NCI-H446 (cell line): ENCODE measurements at places on chromosomes 4 and X.

DNA sequence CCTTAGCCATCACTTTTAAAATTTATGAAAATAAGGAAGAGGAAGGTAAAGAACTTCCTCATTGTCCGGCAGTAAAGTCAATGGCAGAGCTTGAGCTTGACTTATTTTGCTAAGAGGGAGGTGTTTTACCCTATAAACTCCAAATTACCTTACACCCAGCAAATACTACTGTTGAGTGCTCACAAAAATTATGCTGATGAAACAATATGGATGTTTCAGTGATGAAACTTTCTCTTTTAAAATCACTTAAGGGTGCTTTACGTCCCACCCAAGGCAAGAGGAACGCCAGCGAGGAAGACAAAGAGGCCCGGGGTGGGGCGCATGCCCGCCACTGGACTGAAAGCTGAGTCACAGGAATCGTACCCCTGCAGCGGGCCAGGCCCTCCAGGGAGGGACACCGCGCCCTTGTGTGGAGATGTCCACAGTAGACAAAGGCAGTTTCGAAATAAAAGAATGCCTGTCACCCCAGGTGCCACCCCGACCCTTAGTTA lies 560 bp upstream of the TMSB4X start:
- DNase-seq: no peak

GRCh38 chrX:103817502-103817901 lies 14.6 kb downstream of the RAB9B start:
- DNase-seq: peak; percentile 7

GRCh38 chrX:136626237-136626636 lies 21.7 kb upstream of the CD40LG start:
- no peak for DNase-seq

DNA sequence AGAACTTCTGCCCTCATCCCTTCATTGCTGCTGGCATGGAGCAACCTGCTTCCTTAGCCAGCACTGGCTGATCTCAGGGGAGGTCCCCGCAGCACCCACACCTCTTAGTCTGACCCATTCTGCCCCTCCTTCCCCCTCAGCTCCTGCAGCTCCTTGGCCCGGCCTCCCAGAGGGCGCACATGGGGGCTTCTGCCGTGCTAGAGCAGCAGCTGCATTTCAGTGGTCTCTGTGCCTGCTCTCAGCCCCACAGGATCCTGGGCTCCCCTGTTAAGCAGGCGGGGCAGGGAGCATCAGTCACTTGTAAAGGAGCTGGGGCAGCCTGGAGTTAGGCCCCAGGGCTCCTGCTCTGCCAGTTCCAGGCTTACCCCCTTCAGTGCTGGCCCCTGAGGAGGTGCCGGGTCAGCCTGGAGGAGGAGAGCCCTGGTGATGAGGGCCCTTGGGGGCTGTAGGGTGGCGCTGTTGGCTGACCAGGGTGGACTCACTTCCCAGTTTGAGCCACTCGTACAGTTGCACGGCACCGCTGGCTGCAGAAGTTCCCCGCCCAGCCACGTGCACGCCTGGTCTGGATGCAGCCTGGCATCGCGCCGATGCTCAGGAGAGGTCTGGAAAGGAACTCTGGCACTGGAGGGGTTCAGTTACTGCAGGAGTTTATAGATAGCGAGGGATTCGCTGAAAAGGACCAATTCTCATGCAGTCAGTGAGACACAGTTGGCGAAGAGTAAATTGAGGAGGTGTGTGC lies 85.1 kb upstream of the PSAPL1 start:
- DNase-seq: no peak

DNA sequence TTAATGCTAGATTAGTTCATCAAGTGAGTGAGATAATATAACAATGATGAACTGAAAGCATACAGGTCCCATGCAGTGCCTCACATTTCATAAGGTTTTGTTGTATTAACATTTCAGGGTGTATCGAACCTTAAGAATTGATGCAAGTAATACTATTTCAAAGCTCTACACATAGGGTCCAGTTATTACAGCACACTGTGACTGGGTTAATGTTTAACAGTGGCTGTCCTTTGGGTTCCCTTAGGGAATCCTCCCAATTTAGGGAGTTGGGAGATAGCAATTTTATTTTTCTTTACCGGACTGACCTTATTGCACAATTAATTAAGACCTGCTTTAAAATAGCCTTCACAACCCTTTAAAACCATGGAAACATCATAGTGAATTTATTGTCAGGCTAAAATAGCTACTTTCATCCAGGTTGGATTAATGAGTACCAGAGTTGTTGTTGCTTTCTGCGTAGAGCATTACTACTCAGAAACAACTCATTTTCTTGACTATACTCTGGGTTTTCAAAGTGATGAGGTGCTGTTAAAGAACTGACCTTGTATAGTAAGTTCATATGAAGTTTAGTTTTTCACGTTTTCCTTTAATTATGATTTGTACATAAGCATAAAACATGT lies 134.4 kb downstream of the AKAP4 start:
- DNase-seq: no peak

DNA sequence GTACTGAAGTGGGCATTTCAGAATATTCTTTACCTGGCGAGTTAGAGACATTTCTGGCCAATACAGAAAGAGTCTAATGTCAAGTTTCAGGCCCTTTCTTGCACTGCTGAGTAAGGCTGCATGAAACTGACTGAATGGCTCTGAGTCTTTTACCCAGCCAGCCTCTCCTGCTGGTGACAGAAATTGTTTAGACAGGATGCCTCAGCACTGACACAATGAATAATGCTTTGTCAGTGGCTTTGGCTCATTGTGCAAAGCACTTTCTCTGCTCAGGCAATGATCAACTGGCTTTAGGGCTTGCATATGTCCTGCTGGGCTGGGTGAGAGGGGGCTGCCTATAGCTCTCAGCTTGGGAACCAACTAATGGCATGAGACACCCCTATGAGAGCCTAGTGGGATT lies 45.5 kb downstream of the CLNK start:
- no peak for DNase-seq

DNA sequence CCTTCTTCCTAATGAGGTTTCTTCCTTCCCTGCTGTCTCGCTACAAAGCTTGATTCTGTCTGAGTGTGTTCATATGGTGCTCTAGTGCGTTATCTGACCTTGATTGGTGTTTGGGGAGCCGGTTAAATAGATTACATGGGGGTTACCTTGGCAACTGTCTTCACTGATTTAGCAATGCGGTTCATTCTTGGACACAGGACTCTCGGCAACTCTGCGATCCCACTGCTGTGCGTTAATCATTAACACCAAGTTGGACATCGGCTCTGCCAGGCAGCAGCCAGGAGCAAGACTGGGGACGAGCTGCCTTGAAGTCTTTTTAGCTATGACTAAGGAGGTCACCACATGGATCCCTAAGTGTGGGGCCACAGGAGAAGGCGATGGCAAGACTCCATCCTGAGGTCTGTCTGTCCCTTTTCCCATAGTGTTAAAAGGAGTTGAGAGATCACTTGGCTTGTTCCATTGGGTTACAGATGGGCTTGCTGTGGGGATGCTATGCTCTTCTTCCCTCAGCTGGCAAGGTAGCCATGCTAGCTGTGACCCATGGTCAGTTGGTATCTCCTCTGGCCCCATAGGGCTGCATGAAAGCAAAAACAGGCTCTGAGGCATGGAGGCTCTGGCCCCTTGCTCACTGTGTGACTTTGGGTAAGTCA lies 93.4 kb upstream of the MAMLD1 start:
- no peak for DNase-seq

DNA sequence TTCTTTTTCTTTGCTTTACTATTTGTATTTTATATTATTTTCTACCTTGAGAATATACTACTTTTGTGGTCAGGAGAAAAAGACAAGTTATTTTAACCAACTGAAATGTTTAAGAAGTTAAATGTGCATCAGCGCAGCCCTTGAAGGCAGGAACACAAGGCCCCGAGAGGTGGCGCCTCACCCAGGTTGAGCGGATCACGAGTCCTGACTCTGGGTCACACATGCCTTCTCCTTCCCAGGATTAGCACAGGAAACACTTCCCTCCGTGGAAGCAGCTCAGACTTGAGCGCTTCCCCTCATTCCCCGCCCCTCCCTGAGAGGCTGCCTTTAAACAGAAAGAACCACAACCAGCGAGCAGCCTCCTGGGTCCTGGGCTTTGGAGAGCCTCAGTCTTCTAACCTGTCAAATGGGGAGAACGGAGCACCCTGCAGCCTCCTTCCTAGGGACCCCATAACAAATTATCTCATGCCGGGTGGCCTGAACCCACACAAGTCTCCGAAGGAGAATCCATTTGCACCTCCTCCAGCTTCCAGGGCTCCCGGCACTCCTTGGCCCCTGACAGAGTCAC lies 217.6 kb downstream of the AFAP1 start:
- no peak for DNase-seq

DNA sequence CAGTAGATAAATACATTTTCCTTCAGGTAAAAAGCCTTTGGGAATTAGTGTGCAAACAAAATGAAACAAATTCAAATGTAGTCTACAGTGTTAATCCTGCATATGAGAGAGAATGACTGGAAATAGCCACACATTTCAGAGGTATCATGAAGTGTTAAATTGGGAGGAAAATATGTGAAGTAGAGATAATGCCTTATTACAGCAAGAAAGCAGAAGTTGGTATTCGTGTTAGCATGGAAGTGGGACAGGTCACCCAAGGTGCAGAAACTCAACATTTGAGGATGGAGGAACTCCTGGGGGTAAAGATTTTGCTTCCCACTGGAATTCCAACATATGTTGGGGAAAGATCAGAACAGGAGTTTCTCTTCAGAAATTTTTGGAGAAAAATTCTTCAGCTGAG lies 51.3 kb downstream of the EMCN start:
- DNase-seq: no peak

DNA sequence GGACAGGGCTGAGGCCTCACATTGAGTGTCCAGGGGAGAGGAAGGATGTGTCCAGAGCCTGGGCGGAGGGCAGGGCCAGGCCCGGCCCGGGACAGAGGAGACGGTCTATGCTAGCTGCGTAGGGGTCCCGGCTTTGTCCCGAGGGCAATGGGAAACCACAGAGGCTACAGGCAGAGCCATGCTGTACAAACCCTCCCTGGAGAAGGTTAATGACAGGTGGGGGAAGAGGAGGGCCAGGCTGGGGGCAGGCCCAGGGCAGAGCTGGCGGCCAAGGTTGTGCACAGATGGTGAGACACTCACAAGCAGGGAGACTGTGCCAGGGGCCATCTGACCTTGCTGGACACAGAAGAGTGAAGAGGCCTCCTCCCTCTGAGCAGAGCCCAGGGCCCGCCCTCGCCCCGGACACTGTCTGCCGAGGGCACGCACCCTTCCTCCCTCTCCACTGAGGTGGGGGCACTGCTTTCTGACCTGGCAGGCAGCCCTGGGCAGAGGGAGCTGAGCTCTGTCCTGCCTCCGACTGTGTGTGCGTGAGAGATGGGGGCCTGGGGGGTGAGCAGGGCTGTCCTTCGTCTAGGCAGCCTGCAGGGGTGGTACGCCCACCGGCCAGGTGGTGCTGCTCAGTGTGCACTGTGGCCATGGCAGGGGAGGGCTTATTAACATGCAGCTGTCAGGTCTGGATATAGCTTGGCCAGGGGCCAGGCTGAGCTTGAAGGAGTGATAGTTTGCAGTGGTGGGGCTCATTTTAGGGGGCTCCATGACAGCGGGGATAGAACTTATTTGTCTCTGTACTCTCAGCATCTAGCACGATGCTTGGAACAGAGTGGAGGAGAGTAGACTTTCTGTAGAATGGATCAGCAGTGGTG lies 75.7 kb upstream of the LRPAP1 start:
- DNase-seq: no peak

- DNase-seq: no peak
Measured at GRCh38 chrX:12548341-12548740, 242.9 kb upstream of the PRPS2 start.

GRCh38 chr4:138404251-138404650 lies 162.1 kb upstream of the SLC7A11 start:
- no peak for DNase-seq

DNA sequence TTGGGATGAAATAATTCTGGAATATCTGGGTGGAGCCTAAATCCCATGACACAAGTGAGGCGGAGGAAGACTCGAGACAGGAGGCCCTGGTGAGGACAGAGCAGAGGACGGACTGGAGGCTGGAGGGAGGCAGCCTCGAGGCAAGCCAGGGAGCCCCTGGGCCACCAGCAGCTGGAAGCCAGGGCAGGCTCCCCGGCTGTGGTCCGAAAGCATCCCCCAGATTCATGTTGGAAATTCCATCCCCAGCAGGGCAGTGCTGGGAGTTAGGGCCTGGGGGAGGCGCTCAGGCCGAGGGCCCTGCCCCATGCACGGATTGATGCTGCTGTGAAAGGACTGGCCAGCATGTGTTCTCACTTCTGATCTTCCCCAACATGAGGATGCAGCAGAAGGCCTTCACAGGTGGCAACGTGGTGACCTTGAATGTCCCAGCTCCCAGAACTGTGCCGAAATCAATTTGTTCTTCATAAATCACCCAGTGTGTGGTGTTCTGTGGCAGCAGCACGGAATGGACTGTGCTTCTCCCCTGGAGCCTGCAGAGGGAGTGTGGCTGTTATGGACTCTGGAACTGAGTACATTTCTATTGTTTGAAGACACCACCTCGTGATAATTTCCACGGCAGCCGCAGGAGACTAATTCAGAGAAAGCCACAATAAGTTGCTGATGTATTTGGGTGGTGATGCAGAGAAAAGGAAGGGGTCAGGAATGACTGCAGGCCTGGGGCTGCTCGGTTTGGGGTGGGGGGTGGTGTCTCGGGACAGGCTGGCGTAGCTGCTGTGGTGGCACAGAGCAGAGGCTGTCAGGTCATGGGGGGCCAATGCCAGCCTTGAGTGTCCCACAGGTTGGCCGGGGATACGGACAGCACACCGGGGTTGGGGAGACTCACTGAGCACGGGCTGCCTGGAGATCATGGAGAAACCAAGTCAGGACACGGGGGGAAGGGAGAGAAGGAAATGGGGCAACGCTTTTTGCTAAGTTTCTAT lies 56.9 kb downstream of the PCGF3 start:
- DNase-seq: no peak

DNA sequence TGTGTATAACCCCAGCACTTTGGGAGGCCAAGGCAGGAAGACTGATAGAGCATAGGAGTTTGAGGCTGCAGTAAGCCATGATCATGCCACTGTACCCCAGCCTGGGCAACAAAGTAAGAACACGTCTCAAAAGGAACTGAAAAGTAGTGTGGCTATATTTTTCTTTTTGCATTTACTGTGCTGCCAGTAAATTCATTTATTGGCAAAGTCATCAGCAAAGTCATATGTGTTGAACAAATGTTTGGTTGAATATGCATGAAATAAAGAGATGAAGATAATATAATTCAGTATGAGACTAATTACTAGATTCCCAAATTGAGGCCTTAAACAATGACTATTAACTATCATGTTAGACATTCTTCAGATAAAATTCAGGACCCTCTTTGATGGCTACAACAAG lies 829.1 kb downstream of the PCDH7 start:
- no peak for DNase-seq

DNA sequence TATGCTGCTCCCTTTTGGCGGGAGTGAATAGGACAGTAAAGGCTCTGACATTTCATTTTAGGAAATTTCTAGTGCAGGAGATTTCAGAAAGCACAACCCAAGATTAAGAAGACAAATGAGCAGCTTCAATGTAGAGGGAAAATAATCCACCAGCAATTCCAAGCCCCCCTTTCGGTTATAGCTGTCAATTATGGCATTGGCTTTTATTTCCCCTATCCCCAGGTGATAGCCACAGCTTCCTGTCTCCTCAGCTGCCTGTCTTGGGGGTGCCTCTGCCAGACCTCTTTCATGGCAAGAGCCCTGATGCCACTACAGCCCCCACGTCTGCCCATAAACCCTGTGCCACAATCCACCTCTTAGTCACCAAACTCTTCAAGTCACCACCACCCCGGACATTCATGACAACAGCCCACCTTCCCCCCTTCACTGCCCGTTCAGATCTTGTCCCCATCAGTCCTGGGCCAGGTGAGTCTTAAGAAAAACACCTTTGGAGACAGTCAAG lies 48.4 kb upstream of the CLNK start:
- DNase-seq: no peak
